ENCODE measurements at places on chromosomes 4 and X.

DNA sequence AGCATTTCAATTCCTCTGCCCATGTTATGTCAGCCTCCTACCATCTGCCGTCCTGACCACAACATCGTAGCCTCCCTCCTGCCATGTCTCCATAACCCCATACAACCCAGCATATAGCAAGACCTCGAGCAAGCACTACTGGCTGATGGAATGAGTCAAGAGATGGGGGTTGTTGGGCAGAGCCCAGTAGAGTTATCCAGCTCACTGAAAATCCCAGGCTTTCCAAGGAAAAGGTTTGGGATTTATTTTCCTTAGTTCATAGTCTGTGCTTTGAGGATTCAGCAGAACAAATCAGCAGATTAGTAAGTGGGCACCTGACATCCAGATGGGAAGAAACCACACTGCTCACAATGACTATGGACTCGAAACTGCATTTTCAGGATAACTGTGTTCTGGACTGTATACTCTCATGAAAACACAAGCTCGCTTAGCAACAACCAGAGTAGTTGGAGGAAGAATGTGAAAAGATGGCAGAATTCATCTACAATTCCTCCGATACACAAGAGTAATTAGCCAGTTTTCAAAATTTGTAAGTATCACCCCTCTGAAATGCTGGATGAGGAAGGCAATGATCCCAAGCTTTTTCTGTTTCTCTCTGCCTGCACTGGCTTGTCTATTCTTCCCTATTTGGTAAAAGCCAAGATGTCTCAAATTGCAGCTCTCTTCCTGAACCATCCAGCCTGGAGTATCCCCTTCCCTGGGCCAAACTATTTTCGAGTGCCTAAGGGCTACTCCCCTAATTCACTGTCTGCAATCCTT lies 186.2 kb upstream of the TBL1X start:
- no peak for DNase-seq

GRCh38 chr4:14874990-14875389 lies 127.3 kb upstream of the CPEB2 start:
- no peak for DNase-seq

GRCh38 chrX:79263550-79263949 lies 103.6 kb downstream of the ITM2A start:
- DNase-seq, result no peak

DNA sequence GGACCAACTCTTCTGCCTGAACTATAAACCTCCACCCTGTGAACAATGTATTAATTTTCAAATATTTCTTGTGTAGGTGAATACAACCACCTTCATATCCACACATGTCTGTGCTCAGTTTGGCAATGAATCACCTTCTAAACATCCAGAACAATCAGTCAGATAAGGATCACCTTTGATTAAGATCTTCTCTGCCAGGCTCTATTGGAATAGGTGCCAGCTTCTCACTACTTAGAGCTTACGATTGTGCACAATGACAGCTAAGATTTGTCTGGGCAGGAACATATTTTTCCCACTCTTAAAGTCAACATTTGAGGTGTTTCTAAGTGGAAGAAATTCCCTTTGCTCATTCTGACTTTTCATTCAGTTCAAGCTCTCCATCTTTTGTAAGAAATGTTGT lies 237.2 kb downstream of the IL1RAPL2 start:
- no peak for DNase-seq

- no peak for DNase-seq
Measured at GRCh38 chr4:83489711-83490326, 4.9 kb upstream of the ABRAXAS1 start.
